ENCODE measurements at places on chromosomes 1 and 21.

DNA sequence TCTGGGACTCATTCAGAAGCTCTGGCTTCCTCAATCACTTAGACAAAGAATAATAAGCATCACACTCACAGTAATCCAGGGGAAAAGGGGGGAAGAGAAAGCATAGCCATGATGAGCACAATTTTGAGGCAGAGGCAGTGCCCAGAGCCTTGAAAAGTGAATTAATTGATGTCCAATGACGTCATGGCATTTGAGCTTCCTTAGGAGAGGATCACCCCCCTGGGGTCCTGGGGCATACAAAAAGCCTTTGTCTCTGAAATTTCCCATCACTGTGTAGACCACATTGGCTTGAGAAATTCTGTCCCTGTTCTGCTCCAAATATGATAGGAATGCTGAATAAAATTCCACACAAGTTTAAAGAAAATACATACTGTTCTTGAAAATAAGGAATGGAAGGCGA lies 84.3 kb upstream of the COA6 start:
- DNase-seq, result no peak

- DNase-seq, result no peak
Observed at GRCh38 chr1:56502700-56503245, 76.6 kb downstream of the PLPP3 start.

- DNase-seq, result no peak
Observed at GRCh38 chr1:35122311-35122710, 43.1 kb downstream of the ZMYM1 start.

DNA sequence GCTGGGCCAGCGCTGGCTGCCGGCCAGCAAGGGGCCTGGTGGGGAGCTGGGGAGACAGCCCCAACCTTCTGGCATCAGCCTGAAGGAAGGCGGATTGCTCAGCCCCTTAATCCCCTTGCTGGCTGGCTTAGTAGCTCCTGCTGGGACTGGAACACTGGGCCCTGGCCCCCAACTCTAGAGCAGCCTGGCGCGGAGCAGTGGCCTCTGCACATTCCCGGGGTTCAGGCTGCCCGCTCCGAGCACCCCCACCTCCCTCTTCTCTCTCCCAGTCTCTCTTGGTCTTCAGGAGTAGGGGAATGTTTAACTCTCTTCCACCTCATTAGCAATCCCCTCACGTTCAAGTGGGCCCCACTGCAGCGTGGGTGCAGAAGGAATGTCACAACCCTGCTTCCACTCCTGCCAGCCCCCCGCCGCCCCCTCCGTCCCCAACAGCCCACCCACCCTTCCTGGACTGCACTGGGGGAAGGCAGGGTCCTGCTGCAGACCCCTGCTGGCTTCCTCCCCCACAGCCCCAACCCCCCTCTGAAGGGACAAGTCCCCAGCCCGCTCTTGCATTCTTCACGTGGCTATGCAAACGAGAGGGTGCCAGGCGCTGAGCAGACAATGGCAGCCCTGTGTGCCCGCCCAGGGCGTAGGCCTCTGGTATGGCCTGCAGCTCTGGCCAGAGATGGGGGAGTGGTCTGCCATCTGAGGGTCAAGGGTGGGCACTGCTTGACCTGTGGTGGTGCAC lies 980 bp upstream of the CLDN19 start:
- DNase-seq, result no peak

GRCh38 chr21:25687787-25688186 lies 46.9 kb downstream of the ATP5PF start:
- no peak for DNase-seq

GRCh38 chr1:11790880-11791715 lies 14.7 kb downstream of the MTHFR start:
- DNase-seq, result no peak

DNA sequence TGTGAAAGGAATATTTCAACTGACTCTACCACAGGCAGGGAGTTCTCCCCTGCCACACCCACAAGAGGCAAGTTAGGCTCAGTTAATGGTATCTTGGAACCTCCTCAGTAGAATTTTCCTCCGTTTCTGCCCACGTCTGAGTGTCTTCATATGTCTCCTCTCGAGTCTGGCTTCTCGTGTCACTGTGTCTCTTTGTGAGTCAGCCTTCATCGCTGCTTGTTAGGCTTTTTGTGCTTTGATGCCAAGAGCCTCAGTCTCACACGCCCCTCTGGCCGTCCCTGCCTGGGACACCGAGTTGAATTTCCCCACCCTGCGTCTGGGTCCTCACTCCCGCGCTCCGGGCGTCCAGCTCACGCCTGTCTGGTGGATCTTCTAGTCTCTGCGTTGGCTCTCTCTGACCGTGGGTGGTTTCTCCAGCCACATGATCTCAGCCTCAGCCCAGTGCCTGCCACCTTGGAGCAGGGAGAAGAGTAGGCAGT lies 125.7 kb upstream of the GADD45A start:
- DNase-seq, result no peak

- no peak for DNase-seq
Observed at GRCh38 chr1:82091729-82092128, 291.0 kb downstream of the ADGRL2 start.
